K562 (cell line): ENCODE measurements at places on chromosomes 7 and 10. TPM values are rescaled to one million over a fixed set of nuclear protein-coding genes. Genes with fewer than 3 reads are reported as not detected.

SCIN gene
- total RNA-seq = 9.7 and 10.6 TPM in 2 replicates

ECHDC3 gene
- total RNA-seq = 17.3 and 17.9 TPM in 2 replicates

HOXA1 gene
- total RNA-seq = not detected in 2 replicates

RSPH10B gene
- not detected in 2 replicates for total RNA-seq

GRCh38 chr10:79305988-79306387 is 41.3 kb upstream of the PPIF start:
- H3K36me3 ChIP-seq = peaks cover 83% of the 10 kb centered on the region; the same call in 2 of the 3 replicates
- H3K27me3 ChIP-seq = no peaks in the 10 kb centered on the region
- DNase-seq = no peak
- H3K27ac ChIP-seq = no peak overlapping the region

DNA sequence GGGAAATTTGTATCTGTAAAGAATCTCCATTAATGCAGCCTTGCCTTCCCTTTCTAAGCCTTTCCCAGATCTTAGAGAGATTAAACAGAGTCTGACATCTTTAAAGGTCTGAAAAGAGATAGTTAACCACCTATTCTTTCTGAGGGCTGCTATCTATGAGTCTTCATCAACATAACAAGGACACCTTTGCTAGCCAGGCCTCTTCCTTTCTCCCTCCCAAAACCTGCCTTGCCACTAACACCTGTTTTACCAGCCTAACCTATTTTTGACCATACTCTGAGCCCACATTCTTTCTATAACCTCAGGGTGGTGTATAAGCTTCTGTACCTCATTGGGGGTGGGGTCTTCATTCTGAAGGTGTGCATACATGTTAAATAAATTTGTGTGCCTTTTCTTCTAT is 217.1 kb downstream of the IPMK start:
- no peak overlapping the region for H3K27ac ChIP-seq
- H3K36me3 ChIP-seq = no peaks in the 10 kb centered on the region
- H3K27me3 ChIP-seq = no peaks in the 10 kb centered on the region
- DNase-seq = no peak
- H3K4me3 ChIP-seq = no peak overlapping the region

DNA sequence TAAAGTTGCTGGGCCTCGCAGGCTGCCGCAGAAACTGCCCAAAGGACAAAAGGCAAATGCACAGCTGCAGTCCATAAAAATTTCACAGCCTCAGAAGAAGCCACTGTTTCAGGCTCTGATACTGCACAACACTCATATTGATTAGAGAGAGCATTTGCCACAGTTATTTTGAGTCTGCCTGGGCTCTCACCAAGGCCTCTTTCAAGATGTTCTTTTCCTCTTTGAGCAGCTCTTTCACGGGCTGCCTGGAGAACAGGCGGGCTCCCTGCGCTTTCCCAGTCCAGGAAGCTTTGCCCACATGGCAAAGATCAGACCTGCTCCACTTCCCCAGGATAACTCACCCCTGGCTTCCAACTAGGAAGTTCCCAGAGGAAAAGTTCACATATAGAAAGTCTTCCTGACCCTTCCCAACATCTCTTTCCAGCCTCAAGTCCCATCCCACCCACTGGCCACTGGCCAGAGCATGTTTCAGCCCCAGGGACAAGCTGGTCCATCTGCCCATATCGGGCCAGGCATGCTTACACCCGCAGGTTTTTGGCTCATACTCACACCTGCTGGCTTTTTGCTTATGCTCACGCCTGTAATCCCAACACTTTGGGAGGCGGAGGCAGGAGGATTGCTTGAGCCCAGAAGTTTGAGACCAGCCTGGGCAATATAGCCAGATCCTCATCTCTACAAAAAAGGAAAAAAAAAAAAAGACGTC is 3.3 kb downstream of the SLIT1 start:
- H3K27ac ChIP-seq = no peak overlapping the region
- H3K36me3 ChIP-seq = no peaks in the 10 kb centered on the region
- H3K27me3 ChIP-seq = peaks cover 80% of the 10 kb centered on the region
- H3K4me3 ChIP-seq = no peak overlapping the region
- peaks cover 13% of the 10 kb centered on the region for H3K4me1 ChIP-seq

DNA sequence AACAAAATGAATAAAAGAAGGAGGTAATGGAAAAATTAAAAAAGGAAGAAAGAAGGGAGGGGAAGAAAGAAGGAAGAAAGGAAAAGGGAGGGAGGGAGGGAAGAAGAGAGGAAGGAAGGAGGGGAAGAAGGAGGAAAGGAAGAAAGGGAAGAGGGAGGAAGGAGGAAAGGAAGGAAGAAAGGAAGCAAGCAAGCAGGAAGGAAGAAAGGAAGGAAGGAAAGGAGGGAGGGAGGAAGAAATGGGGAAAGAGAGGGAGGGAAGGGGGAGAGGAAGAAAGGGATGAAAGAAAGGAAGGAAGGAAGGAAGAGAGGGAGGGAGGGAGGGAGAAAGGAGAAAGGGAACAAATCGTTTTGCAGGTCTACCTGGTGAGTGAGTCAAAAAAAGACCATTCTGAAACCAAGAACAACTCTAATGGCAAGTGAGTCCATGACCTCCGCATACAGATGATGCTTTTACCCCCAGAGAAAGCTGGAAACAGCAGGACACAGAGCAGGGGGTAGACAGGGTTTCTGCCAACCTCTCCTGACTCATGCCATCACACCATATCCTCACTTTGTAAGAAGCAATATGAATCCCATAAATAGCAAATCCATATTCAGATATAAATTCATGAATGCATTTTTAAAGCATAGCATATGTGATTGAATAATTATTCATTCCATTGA is 1112.9 kb upstream of the AUTS2 start:
- no peaks in the 10 kb centered on the region for H3K4me1 ChIP-seq
- no peak overlapping the region for H3K27ac ChIP-seq
- no peaks in the 10 kb centered on the region for H3K36me3 ChIP-seq
- H3K4me3 ChIP-seq = no peak overlapping the region
- DNase-seq = no peak
- no peaks in the 10 kb centered on the region for H3K27me3 ChIP-seq

DNA sequence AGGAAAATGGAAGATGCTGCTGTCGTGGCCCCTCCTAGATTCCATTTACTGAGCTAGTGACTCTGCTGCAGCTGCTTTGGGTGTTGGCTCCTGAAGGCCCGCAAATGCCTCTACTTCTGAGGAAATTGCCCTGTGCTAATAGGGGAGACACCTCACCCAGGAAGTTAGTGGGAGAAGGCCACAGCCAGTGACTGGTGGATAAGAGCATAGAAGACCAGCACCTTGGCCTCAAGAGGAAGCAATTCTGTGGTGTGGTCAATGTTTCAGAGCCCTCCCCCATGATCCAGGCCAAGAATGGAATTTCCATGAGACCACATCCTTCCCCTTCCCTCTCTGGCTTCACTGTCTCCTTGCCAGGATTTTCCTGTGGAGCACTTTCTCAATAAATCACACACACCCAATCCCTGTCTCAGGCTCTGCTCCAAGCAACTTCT is 25.0 kb upstream of the FZD1 start:
- no peak for DNase-seq
- no peak overlapping the region for H3K4me3 ChIP-seq
- no peak overlapping the region for H3K27ac ChIP-seq

DNA sequence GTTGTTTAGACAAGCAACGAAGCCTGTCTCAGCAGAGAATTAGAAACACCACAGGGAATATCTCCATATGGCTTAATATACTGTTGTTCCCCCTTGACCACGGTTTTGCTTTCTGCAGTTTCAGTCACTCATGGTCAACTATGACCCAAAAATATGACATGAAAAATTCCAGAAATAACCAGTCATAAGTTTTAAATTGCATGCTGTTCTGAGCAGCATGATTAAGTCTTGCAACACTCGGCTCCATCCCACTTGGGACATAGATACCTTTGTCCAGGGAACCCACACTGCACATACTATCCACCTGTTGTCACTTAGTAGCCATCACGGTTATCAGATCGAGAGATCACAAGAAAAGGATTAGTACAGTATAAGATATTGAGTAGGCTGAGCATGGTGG is 60.7 kb upstream of the FOXK1 start:
- H3K36me3 ChIP-seq = no peaks in the 10 kb centered on the region
- no peaks in the 10 kb centered on the region for H3K27me3 ChIP-seq
- H3K27ac ChIP-seq = peak overlapping the region; percentile 83; the same call in 2 of the 3 replicates
- DNase-seq = no peak
- peaks cover 27% of the 10 kb centered on the region for H3K4me1 ChIP-seq
- no peak overlapping the region for H3K4me3 ChIP-seq
